ENCODE measurements at places on chromosomes 11 and 22.

DNA sequence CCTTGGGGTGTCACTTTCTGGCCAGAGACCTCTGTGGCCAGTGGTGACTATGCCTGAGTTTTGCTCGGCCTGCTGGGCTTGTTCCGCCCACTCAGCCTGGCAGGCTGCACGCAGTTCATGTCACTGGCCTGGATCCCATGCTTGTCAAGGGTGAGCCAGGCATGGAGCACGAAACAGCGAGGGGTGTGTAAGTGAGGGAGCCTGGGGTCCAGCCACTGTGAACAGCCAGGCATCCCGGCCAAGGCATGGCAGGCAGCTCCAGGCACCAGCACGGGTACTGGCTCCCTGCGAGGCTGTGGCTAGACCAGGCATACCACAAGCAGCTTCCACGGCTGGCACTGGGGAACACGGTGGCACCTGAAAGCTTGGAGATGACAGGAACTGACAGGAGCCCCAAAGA is 214.3 kb downstream of the LRRC4C start:
- DNase-seq: no peak

DNA sequence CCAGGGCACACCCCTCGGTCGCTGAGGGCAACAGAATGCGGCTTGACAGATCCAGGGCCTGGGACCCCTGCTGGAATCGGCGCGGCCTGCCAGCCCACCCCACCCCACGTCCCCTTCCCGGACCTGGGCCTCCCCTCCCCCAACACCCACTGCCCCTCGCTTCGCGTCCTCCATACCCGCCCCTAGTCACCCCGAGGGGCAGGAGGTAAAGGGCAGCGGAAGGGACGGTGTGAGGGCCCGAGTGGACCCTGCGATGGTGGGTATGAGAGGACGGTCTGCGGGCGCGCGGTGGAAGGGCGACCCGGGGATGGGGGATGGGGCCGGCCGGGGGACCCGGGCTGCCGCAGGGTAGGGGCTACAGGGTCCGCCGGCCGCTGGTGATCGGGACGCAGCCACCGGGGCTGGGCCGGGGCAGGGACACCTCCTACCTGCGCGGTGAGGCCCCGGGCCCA is 311 bp downstream of the APBB1 start:
- peak; percentile 52 for DNase-seq

DNA sequence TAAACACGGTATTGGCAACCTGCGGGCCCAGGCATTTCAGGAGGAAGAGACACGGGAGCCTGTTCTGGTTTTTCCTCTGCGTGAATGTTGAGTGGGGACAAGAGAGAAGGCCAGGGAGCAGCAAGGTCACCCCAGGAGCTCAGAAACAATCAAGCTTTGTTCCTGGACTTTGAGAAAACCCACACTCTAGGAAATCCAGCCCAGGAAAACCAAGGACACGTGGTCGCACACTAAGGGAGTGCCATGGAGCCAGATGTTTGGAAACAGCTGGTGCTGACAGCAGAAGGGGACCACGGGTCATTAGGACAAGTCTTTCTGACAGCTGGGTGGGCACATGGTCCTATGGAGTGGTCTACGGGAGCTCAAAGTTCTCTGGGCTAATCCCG is 44.1 kb downstream of the MYH9 start:
- no peak for DNase-seq

- no peak for DNase-seq
Observed at GRCh38 chr11:17939542-17939941, 73.3 kb downstream of the SERGEF start.

DNA sequence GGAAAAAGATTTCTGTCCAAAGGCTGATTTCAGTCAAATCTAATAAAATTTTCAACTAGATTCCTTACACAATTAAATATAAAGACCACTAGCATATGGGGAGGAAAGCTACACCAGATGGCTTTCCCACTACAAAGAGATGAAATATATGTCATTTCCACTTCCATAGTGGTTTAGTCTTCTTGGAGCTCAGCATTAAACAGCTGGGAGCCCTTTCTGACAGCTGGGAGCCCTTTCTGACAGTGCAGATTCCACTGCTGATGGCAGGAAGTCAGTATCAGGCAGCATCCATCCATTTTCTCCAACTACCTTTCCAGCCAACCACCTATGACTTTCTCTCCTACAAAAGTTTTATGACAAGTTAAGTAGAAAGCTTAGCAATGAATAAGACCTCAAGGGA is 177.9 kb downstream of the RRAS2 start:
- no peak for DNase-seq

- DNase-seq: peak; percentile 47
Observed at GRCh38 chr11:122115524-122116379, at the start of gene BLID. Gene BLID, minus strand, starts transcription at chr11:122116215. Its CDS starts 293 bp downstream, at chr11:122115922.

All from neural crest cell (in vitro differentiated cells).